Thyroid gland (tissue), 4 donors: ENCODE measurements at places on chromosomes 7 and 10. TPM values are rescaled to one million over a fixed set of nuclear protein-coding genes. Genes with fewer than 3 reads are reported as not detected.
A peak's percentile ranks its signal among the peaks of the same experiment; 100 is the strongest.

DNA sequence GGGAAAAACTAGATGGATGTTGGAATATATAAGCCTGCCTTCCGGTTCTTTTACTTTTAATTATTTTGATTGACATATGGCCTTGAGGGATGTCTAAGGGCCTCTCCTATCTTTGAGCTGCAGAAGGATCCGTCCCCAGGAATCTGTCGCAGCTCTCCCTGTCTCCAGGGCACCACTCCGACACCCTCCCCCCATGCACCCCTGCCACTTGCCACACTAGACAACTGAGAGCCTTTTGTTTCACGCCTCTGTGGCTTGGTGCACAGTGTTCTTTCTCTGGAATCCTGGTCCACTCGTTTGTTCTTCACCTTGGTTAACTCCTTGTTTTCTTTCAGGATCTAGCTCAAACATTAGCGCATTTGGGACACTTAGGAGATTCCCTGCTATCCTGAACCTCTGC lies 124.1 kb upstream of the EFCAB10 start:
- DNase-seq = peak; percentile 88
- H3K36me3 ChIP-seq = no peaks in the 10 kb centered on the region
- peak overlapping the region; percentile 67 for H3K27ac ChIP-seq
- H3K27me3 ChIP-seq = no peaks in the 10 kb centered on the region

DNA sequence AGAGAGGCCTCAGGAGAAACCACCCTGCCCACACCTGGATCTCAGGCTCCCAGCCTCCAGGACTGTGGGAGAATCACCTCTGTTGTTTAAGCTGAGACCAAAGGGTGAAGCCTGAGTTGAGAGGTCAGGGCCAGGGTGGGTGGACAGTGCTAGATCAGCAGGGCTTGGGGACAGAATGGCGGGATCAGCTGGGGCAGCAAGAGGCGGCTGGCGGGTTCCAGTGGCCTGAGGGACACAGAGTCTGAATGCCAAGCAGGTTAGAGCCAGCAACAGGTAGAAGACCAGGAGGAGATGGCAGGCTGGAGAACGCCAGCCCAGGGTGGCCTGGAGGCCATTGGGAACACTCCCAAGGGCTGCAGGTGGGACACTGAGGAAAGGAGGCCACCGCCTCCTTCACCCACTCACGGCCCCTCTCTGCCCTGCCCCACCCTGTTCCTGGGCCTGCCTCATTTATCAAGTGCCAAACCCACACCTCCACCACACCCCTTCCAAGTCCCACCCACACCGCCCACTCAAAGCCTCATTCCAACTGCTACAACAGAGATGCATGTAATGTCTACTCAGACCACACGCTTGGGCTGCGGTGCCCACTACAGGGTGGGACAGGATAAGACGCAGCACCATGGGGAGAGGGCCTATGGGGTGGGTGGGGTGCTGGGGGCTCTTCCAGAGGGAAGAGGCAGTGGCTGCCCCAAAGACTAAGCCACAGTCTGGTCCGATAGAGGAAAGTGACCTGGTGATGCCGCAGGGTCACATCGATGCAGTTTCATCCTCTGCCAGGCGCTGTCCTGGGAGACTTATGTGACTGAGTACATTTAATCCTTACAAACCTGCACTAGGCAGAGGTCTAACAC lies 173.9 kb downstream of the TNS3 start:
- peaks cover 9% of the 10 kb centered on the region for H3K36me3 ChIP-seq
- H3K4me1 ChIP-seq = peaks cover 34% of the 10 kb centered on the region
- no peak overlapping the region for H3K4me3 ChIP-seq

DNA sequence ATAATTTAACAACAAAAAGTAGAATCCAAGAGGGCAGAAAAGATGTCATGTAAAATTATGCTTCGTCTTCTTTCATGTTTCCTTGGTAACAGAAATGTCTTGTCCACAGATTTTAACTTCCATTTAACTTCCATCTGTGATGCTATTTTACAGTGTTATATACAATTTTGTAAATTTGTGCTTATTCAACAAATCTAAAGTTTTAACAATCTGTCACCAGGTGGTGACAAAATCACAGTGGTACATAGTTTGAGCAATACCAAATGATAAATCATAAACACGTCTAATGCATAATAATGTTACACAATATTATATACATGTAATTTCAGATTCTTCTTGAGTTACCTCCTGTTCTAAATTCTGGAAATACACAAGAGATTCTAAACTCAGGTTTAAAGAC lies 784.4 kb upstream of the CELF2 start:
- no peak overlapping the region for H3K4me3 ChIP-seq
- DNase-seq = no peak
- no peaks in the 10 kb centered on the region for H3K36me3 ChIP-seq
- no peak overlapping the region for H3K27ac ChIP-seq
- no peaks in the 10 kb centered on the region for H3K4me1 ChIP-seq

DNA sequence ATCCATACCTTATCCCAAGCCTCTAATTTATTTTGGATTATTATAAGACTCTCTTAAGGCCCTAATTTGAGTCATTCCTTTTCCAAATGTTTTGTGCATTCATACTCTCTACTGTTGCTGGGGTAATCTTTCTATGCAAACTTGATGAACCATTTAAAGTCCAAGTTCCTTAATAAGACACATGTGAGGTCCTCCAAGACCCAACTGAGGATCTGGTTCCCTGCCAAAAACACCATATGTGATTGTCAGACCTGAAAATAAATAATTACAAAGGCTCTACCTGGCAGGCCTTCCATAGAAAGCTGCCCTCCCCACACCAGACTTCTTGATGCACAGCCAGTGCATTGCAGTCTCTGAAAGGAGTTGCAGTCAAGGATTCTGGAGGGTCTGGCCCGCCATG lies 257.9 kb upstream of the AKR1E2 start:
- no peaks in the 10 kb centered on the region for H3K27me3 ChIP-seq
- no peak overlapping the region for H3K27ac ChIP-seq
- H3K4me1 ChIP-seq = no peaks in the 10 kb centered on the region
- DNase-seq = no peak

DNA sequence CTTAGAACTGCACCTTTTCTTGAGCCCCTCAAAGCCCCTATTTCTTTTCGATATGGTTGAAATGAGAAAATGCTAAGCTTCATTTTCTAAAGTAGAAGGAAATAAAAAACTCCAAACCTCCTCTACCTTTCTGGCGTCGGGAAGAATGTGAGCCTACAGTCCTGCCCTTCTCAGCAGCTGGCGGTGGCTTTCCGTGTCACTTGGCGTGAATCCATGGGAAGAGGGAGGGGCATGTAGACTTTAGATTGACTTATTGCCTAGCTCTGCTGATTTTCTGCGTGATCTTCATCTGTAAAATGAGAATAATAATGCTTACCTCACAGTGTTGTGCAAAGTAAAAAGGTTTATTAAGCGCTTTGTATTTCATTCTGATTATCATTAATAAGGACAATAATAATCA lies 35.0 kb downstream of the PRR15 start:
- no peaks in the 10 kb centered on the region for H3K27me3 ChIP-seq
- H3K4me1 ChIP-seq = no peaks in the 10 kb centered on the region
- no peaks in the 10 kb centered on the region for H3K36me3 ChIP-seq
- H3K4me3 ChIP-seq = no peak overlapping the region
- H3K27ac ChIP-seq = no peak overlapping the region
- DNase-seq = no peak

GRCh38 chr10:130751851-130752250 lies 559.7 kb downstream of the TCERG1L start:
- H3K4me1 ChIP-seq = no peaks in the 10 kb centered on the region
- no peaks in the 10 kb centered on the region for H3K36me3 ChIP-seq
- no peak overlapping the region for H3K27ac ChIP-seq
- H3K4me3 ChIP-seq = no peak overlapping the region
- no peaks in the 10 kb centered on the region for H3K27me3 ChIP-seq
- DNase-seq = no peak

The PTF1A gene
- not detected for total RNA-seq
